ENCODE measurements at places on chromosomes 1 and 21.

GRCh38 chr1:118564961-118565703, 380.1 kb upstream of the SPAG17 start:
- no peak for DNase-seq

DNA sequence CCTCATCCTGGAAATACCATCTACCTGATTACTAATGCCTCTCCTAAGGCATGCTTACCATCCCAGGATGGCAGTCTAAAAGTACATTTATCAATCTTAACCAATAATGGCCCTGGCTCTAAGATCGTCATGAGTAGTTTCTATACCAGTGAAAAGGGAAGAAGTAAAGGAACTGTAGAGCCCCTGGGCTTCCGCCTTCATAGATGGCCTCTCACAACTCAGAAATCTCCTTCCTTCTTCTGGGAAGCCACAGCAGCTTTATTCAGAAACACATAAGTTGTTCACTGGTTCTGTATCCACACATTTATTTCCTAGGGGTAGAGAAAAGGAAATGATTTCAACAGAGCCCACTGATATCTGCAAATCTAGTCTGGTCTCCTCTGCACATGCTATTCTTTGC, 41.0 kb upstream of the CD5L start:
- no peak for DNase-seq

GRCh38 chr1:162404550-162405160, 7.3 kb downstream of the SH2D1B start:
- DNase-seq = no peak

DNA sequence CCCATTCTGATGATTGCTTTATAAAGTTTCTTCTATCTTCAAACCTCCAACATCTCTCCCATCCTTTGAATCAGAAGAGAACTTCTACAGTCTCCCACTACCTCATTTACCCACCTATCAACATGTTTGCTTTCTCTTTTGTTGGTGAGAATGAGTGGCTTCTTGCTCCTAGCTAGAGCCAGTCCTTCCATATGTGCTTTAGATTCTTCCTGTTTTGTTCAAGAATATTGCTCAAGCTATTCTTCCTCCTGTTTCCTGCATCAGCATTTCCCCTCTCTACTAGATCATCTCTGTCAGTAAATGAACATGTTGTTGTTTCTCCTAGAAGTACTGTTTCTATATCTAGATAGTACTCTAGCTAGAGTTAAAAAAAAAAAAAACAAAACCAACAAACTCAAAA, 6.3 kb downstream of the ATF6 start:
- DNase-seq = no peak

GRCh38 chr1:248828845-248829244, 3.1 kb upstream of the SH3BP5L start:
- DNase-seq = no peak

DNA sequence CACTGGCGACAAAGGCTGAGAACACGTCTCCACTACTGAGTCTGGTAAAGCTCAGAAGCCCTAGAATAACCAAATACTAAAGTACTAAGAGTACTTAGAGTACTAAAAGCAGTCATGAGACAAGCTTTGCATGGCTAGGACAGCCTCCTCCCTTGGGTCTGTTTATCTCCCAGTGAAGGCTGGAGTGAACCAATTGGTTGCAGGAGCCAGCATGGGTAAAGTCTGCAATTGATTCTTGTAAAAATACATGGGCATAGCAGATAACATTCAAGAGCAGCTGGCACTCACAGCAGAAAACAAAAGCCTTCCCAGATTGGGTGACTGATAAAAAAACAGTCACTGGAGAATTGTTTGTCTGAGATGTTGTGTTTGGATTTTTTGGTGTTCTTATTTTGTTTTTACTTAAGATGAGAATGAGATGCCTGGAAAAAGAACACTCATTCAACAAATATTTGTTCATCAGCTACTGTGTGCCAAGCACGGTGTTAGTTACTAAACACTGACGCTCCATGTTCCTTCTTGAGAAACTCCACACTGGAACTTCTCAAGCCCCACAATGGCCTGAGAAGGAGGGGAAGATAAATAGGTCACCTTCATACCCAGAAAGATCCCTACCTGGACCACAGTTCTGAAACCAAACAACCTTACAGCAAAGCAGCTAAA, 3.7 kb downstream of the IRF6 start:
- no peak for DNase-seq

GRCh38 chr1:178124115-178124514, 30.2 kb downstream of the RASAL2 start:
- no peak for DNase-seq

DNA sequence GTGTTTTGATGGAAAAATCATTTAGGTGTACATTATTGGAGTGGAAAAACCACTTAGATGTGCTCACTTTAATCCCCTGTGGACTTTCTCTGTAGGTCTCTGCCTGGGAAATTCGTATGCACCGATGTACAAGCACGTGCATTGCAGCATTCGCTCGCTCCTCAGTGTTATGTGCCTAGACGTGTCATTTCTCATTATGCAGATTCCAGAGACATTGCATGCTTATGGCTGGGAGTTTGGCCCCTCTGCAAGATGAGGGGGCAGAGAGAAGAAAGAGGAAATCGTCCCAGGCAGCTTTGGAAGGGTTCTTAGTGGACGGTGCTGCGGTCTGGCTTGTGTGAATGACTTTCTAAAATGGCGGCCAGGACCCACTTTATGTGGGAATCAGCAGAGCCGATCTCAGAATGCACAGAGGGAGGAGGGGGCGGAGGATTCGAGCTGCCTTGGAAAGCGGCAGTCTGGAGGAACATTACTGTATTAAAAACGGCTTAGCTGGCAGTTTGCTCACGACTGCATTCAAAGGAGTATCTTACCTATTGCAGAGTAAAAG, 2.3 kb downstream of the SPEN start:
- peak; percentile 14 for DNase-seq

GRCh38 chr21:26115899-26116298, 54.7 kb downstream of the APP start:
- DNase-seq = no peak

GRCh38 chr1:211687462-211688215, 12.2 kb upstream of the NEK2 start:
- no peak for DNase-seq

- DNase-seq = peak; percentile 38
These were observed 93.1 kb upstream of the HAO2 start for GRCh38 chr1:119275145-119276134.

DNA sequence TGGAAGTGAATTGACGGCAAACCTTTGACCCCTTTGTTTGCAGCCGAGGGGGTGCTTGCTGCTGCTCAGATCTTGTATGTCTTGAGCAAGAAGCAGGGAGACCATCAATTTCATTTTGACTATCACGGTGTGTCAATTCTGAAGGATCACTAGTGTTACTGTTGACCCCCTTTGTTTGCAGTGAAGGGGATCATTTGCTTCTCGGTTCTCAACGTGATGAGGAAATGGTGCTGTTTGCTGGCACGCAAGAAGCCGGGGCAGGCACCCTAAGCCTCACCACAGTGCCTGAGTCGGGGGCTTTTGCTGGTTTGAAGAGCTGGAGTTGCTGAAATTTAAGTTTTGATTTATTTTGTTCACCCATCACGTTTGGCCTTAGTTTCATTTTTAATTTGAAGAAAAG, 7.5 kb downstream of the RBM15 start:
- DNase-seq = no peak

- DNase-seq = no peak
These were observed 361.4 kb downstream of the HLX start for GRCh38 chr1:221240690-221241089.

GRCh38 chr1:61071205-61072130, 10.9 kb upstream of the NFIA start:
- no peak for DNase-seq

GRCh38 chr1:43421396-43421795, 31.7 kb downstream of the SZT2 start:
- no peak for DNase-seq

DNA sequence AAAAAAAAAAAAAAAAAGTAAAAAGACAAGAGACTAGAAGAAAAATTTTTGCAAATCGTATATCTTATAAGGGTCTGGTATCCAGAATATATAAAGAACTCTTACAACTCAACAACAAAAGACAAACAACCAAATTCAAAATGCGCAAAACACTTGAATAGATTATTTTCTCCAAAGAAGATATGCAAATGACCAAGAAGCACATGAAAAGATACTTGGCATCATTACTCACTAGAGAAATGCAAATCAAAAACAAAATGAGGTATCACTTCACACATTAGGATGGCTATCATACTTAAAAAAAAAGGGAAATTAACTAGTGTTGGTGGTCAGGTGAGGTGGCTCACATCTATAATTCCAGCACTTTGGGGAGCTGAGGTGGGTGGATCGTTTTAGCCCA, 12.0 kb upstream of the SLC2A5 start:
- DNase-seq = no peak

DNA sequence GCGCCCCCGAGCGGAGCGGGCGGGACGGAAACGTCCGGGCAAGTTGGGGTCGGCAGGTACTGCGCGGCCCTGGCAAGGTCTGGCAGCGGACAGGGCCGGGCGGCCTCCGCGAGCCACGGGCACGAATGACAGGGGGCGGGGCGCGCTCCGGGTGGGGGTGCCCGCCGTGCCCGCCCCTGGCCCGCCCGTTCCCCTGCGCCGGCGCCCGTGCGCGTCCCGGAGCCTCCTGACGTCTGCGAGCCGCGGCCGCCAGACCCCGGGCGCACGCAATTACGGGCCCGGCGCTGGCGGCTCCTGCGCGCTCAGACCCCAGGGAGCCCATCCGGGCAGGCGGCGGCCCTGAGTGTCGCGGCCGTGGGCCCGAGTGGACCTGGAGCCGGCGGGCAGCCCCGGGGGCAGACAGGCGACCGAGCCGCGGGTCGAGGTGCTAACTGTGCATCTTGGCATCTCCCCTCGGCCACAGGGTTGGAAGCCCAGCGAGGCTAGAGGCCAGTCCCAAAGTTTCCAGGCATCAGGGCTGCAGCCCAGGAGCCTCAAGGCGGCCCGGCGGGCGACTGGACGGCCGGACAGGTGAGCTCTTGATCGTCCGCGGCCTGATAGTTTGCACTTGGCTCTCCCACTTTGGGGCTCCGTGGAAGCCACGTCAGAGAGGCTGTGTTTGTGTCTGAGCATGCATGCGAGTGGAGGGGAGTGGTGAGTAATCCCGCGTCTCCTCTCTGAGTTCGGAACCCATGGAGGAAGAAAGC, 918 bp downstream of the MIB2 start:
- DNase-seq = no peak

- DNase-seq = peak; percentile 53
These were observed 996 bp upstream of the SH3BGRL3 start for GRCh38 chr1:26278724-26279455.

- no peak for DNase-seq
These were observed at the start of gene SLC16A4 for GRCh38 chr1:110390692-110391245. Gene SLC16A4, minus strand, starts transcription at chr1:110391026. Its CDS starts 1,703 bp downstream, at chr1:110389323.

DNA sequence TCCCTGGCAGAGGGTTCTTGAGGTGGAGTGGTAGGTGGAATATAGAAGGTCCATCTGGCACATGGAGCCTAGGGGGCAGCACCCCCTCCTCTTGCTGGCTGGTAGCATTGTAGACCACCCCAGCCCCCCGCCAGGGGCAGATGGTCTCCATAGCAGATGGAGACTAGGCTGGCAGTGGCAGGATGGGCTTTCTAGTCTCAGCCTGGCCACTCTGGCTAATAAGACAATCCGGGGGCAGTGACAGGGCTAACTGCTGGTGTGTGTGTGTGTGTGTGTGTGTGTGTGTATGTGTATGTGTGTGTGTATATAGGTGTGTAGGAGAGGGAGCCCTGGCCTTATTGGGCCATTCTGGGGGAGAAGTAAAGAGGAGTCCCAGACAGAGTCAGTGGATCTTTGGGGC, 16.1 kb downstream of the UTP11 start:
- no peak for DNase-seq

GRCh38 chr1:201944639-201945038, 1.7 kb downstream of the LMOD1 start:
- no peak for DNase-seq

- no peak for DNase-seq
These were observed 134.8 kb upstream of the KIF26B start for GRCh38 chr1:245019910-245020486.

- no peak for DNase-seq
These were observed 52.5 kb downstream of the ZNF684 start for GRCh38 chr1:40583980-40584379.

- DNase-seq = no peak
These were observed 61.2 kb downstream of the TP53BP2 start for GRCh38 chr1:223784541-223784940.

GRCh38 chr21:45011911-45012661, 62.3 kb upstream of the ADARB1 start:
- DNase-seq = no peak

DNA sequence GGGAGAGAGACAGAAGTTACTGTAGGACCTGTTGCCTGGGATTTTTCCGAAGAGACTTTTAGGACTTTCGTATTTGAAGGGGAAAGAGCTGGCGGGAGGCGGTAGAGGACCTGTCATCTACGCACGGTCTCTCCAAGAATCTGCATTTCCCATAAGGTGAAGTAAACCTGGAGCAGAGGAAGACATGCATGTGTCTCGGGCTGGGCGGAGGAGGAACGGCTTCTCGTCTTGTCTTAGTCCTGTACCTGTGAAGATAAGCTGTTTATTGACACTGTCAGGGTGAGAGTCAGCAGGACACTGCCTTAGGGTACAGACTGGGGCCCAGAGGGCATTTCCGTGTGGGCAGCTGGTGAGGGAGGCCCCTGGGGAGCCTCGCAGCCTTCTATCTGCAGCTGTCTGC, 123.4 kb upstream of the COL6A1 start:
- no peak for DNase-seq

GRCh38 chr1:36776948-36777831, 257.1 kb downstream of the GRIK3 start:
- DNase-seq = no peak

GRCh38 chr21:16330908-16331268, 601.1 kb downstream of the USP25 start:
- DNase-seq = no peak

DNA sequence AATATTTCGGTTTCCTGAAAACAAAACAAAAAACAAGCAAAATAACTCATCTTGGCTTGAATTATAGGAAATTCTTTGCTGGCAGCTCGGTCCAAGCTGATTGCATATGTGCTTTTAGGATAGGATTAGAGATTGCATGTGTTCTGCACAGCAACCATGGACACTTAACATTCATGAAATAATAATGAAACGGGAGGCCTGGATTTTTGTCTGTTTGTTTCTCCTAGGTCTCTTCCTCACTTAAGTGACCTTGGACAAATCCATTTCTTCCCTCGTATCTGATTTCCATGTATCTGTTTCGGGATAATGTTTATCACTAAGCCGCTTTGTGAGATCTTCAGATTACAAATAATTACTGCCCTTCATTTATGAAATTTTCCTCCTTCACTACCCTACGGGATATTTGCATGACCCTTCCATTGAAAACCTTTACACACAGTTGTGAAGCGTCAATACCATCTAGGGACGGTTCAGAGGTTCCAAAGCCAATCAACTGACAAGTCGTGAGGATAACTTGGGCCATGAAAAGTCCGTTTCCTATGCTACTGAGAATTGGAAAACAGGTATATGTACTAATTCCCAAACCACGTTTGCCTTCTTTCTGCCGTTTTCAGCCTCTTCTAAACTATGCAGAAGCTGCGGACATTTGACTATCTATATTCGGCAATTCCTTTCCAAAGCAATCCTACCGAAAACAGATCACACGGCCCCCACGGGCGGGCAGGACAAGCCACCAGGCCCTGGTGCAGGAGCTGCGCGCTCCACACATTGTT, 1.3 kb upstream of the H3-3A start:
- no peak for DNase-seq

- no peak for DNase-seq
These were observed 87.6 kb upstream of the RUNX1 start for GRCh38 chr21:35136586-35137219.

- DNase-seq = no peak
These were observed 12.6 kb upstream of the MAPKAPK2 start for GRCh38 chr1:206672011-206672688.

GRCh38 chr1:46569884-46570725, 18.7 kb upstream of the KNCN start:
- no peak for DNase-seq

Data from CD4-positive, alpha-beta T cell treated with Interleukin-4 for 4 hours (primary cell).